ENCODE measurements at places on chromosomes 3 and 15.

- DNase-seq: no peak
These were observed 378.2 kb upstream of the THBS1 start for GRCh38 chr15:39202641-39203040.

DNA sequence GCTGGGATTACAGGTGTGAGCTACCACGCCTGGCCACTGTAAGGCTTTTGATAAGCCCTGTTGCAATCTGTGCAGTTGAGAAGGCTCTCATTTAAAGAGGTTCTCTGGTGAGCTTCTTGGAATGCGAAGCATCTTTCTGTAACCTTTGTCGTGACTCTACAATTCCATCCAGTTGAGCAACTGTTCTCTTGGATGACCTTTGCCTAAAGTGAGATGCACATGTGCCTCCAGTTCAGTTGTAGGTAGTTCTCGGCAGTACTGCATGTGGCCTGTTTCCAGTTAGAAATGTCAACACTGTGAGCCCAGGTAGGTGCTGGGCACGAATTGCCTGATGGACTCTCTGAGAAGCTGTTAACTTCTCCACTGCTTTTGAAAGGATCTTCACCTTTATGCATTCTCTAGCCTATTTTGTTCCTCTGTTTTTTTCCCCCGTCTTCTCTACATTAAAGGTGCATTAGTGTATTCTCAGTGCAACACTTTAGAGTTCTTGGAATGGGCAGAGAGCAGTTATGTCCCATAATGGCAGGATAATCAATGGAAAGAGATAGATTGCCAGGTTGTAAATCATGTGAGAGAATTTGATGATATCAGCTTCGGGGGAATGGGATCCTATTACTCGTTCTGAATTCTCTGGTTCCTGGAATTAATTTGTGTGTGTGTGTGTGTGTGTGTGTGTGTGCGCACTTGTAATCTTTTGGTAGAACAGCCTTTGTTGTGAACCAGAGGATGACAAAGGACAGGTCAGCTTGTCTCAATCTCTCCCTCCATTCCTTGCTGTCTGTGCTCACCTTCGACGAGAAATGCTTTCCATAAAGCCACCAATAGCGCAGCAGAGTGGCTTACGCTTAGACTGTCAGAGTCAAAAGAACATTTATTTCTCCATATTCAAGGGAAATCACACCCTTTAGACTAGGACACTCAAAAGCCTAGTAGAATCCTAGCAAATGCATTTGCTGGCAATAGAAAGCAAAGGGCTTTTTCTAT lies 51.1 kb downstream of the PTPRG start:
- no peak for DNase-seq

- no peak for DNase-seq
These were observed 1.4 kb downstream of the PARP14 start for GRCh38 chr3:122681974-122682409.

- peak; percentile 58 for DNase-seq
These were observed 2.2 kb downstream of the FOXB1 start for GRCh38 chr15:60006203-60006862.

DNA sequence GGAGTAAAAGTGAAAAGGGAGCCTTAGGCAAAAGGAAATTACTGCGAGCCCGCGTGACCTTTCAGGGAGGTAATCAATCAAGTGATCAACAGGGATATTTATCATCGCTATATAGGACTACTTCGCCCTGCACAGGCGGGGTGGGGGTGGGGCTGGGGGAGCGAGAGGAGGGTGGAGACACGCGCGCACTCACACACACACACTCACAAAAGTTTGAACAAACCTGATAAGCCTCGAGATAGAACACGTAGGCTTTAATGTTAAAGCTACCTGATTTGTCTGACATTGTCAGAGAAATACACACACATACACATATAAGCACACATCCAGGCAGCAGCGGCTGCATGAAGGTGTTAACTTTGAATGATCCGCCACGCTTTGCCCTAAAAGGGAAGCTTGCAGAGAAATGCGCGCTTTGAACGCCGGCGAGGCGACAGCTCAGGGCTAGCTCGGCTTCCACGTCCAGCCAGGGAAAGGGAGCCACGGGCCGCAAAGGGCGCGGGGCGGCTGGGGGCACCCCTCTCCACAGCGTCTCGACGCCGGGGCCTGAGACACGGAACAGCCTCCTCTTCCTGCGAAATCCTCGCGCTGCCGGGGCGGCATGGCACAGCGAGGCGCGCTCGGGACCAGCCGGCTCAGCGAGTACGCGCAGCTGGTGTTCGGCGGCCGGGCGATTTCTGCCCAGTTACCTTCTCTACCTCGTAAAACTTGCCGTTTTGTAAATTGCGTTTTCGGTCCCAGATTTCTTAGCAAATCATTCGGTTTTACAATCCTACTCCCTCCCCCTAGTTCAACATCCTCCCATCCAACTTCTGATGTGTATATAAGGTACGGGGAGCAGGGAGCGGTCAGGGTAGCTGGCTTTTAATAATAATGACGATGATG lies 4.8 kb upstream of the MECOM start:
- DNase-seq: peak; percentile 14

GRCh38 chr3:30628901-30629590 lies 22.6 kb downstream of the TGFBR2 start:
- DNase-seq: no peak

DNA sequence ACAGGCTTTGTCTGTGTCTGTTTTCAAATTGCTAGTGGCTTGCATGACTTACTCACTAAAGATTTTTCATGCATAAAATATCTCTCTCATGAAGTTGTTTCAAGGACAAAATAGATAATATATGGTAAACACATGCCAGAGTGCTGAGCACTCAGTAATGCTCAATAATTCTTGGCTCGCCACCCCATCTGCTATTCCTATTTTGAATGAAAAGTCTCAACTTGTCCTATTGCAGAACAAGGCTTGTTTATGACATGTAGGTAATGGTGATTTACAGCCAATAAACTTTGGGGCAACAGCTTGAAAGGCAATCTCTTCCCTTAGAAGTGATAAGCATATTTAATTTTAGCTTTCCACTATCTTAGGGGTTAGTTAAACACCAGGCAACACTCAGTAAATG lies 789.0 kb upstream of the ROBO1 start:
- DNase-seq: no peak

DNA sequence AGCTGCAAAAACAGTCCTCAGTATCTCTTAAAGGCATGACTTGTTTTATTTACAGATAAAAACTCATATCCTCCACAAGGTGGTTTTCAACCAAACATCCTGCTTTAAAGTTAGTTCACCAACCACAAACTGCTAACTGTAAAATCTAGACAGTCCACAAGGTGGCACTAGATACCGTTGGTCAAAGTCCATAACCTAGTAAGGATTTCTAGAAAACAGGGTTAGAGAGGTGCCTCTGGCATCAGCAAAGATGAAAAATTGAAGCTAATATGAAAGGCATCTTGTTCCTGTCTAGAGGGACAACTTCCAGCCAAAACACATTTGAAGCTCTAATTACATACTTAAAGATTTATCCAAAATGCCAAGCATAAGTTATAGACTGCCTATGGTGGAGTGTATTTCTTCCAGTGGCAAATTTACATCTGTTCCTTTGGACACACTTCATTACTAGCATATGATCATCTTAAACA lies 56.0 kb downstream of the ZMAT3 start:
- peak; percentile 87 for DNase-seq

- no peak for DNase-seq
These were observed 26.7 kb upstream of the MCF2L2 start for GRCh38 chr3:183455089-183455488.

- DNase-seq: peak; percentile 64
These were observed 287.6 kb downstream of the DIPK2A start for GRCh38 chr3:144259267-144259666.

GRCh38 chr3:71786551-71786950 lies 1.6 kb upstream of the PROK2 start:
- no peak for DNase-seq

- DNase-seq: no peak
These were observed 161.4 kb downstream of the WNT7A start for GRCh38 chr3:13718436-13718835.

GRCh38 chr3:168248383-168249204 lies 152.9 kb upstream of the GOLIM4 start:
- DNase-seq: no peak

DNA sequence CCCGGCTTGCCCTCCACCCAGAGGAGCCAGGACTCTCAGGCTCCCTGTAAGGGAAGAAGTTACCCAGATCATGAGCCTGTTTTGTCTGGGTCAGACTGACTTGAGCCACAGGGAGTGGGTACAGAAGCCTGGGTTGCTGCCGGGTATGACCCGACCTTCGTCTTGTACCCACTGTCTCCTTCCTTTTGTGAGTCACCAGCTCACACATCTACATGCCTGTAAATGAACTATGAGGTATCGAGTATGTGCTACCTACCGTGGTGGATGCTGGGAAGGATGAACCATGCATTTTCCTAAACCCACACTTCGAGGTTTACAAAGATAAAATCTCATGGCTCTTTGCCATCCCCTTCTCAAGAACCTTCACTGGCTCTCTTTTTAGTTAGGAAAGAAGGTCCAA lies 56.9 kb downstream of the CACNA1D start:
- no peak for DNase-seq

DNA sequence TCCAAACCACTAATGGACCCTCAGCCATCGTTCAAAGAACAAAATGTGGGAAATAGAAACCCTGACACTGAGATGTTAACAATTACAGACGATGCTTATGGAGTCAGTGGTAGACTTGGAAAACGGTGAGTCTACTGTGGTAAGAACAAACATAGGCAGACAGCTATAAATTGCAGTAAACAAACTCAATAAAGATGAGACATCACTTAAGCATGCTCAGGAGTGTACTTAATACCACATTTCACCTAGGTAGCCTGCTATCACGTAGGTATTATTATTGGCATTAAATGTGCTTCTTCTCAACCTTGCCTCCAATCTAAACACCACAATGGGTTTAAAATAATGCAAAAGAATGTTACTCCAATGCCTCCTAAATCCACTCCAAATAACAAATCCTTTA lies 2.5 kb downstream of the OSBPL10 start:
- DNase-seq: no peak

DNA sequence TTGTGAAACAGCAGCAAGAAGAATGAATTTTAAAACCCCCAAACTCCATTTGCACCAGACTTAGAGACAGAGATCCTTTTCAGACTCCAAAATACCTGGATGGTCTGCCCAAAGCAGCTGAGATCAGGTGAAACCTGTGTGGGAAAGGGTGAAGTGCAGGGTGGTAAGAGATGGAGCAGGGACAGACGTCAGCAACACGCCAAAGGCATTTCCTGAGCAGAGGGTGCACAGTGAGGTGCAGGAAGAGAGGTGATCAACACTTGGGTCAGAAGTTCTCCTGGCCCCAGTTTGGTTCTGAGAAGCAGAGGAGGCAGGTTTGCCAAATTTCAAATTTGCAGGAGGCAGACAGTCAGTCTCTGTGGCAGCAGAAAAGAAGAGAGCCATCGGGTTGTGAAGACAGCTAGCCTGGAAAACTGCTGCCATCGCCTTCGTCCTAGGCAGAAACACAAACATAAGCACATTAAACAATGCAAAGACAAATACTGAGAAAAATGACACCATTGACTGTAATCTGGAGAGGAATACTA lies 9.8 kb downstream of the CCR4 start:
- DNase-seq: no peak

GRCh38 chr3:168116279-168116678 lies 20.6 kb upstream of the GOLIM4 start:
- DNase-seq: no peak

Measured in NCI-H345 (cell line).